ENCODE measurements at places on chromosomes 7 and 10.

DNA sequence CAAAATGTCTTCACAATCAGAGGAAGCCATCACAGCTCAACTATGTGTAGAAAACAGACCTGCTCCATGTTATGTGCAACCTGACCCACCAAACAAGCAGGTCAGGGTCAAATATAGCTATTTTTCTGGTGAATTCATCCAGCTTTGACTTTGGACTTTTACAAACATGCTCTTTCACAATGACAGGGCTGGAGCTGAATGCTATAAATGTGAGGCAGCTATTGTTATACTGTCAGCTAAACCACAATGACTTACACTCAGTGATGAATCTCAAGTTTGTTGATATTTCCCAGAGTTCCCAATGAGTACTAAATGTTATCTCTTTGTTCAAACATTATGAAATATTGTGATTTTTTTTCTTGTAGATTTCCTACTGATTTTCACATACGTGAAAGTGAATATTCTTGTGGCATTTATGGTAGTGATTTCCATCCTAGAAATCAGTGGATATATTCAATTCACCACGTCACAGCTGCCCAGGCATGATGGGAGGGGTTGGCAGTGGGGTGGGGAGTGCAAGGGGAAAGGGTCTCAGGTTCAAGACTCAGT is 2.5 kb upstream of the ITIH2 start:
- no peak for DNase-seq

DNA sequence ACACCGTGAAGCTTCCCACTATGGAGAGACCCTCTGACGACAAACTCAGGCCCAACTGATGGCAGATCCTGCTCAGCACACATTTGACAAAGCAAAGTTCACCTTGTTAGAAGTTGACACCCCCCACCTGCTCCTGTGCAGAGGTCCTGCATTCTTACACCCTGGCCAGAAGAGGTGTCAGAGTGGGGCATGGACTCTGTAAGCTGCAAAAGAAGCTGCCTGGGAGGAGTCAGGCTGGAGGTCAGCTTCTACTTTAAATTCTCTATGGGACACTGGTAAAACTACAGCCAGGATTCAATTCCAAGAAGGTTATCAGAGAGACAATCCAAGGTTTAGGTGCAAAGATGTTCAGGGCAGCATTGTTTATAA is 20.0 kb upstream of the TNS3 start:
- no peak for DNase-seq

DNA sequence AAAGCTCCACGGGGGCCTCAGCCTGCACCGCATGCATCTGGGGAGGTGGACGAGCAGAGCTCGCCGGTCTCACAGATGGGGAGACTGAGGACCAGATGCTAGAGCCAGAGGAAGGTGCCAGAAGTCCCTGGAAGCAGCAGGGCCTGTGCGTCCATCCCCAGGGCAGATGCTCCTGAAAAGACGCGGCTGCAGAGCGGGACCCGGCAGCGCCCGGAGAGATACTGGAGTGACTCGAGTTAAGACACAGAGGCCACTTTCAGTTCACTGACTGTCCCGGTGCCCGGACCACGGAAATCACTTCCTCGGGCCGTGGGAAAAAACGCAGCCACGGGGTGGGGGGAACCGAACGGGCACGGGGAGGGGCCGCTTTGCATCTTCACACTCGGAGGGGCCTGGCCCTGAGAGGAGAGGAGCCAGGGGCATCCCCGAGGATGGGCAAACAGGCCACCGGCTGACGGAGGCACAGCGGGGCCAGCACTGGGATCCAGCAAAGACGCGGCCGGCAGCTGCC is 85.4 kb downstream of the FOXL3 start:
- no peak for DNase-seq

GRCh38 chr10:17643339-17643754 is 604 bp upstream of the STAM start:
- no peak for DNase-seq

DNA sequence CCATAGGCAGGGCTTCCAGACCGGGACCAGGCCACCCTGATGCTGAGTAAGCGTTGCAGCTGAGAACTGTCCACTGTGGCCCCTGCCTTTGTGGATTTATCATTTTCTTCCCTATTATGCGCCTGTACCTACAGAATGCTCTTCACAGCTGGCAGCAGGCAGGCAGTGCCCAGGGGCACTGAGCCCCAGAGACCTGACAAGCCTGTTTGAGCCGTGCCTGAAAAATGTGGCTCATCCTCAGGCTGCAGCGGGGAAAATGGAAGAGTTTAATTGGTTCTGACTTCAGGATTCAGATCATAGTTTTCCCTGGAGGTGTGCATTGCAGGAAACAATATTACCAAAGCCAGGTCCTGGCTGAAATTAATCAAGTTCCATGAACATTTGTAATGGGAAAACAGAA is 200.2 kb downstream of the ZNF438 start:
- no peak for DNase-seq

DNA sequence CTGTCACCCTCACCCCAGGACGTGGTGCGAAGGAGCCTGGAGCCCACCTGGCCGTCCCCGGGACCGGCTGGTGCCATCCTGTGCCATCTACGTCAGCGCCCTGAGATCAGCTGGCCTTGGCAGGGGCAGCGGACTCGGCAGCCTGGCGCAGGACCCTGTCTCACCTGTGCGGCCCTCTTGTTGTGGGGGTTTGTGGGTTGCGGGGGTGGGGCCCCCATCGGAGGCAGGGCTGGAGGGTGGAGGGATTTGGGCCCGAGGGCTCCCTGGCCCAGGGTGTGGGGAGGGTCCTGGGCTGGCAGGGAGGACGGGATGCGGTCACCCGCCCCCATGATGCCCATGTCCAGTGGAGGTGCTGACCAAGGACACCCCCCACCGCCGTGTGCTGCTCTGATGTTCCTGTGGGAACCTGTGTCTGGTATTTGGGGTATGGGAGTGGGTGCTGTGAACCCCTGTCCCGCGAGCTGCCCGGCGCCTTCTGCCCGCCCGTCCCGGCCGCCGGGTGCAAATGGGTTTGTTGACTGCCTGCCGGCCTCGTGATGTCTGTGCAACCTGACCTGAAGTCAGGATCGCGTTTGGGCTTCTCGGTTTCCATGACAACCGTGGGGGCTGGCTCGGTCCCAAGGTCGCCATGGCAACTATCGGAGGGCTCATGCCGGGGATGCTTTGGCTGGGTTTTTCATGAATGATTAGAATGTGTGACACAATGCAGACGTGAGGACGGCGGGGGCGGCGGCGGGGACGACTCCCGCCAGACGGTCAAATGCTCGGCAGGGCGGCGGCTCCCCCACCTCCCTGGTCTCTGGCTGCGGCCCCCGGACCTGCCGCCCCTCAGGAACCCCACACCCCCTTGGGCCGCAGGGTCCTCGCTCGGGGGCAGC is 7.3 kb downstream of the MAFK start:
- DNase-seq: no peak

GRCh38 chr7:38839851-38840250 is 69.1 kb downstream of the VPS41 start:
- no peak for DNase-seq

DNA sequence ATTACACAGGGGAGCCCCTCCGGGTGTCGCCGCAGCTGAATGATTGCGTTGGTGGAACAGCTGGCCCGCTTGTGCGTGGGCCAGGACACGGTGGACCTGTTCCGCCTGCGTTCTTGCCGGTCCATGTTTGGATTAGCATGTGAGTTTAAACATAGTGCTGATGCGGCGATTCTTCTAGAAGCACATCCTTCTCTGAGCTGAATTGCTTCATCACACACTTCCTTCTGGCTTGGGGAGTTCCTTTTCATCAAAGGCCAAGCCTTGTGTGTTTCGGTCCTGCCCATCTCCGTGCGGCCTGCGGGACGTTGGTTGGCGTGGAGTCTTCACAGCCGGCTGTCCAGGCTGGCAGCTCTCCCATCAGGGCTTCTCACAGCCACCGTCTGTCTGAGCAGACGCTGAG is 45.5 kb upstream of the SLC29A4 start:
- DNase-seq: no peak

GRCh38 chr7:55209366-55209765 is 155.8 kb upstream of the LANCL2 start:
- DNase-seq: no peak

DNA sequence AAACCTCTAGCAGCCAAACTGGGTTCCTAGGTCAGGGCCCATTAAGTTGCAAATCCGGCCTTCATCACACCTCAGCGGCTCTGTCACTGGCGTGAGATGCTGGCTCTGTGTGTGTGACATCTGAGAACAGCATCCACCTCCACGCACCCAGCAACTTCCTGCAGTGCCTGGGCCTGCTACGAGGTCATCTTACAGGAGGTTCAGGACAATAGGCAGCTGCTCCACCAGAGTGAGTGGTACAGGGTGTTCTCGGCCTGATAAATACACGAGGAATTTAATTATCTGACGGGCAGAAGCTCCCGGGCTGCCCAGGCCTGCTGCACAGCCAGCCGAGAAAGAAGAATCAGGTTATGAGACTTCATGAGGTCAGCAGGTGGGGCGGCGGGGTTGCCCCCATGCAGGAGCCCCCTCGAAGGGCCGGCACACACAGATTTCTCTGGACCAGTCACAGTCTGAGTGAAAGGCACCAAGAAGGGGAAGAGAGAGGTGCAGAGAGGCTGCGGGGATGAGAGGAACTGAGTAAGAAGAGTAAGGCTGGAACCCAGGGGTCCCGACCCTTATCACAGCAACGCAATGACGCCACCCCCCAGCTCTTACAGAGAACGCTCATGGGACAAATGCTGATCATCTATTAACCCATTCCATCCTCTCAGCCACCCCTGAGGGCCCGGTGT is 49.3 kb downstream of the CALML3 start:
- no peak for DNase-seq

- DNase-seq: no peak
These were observed at the start of gene CDHR1 for GRCh38 chr10:84194424-84195043. Gene CDHR1 (plus strand): TSS chr10:84194537. CDS start chr10:84194761, 224 bp downstream.

GRCh38 chr7:151438864-151439601 is 908 bp downstream of the CRYGN start:
- DNase-seq: no peak
